ENCODE measurements at places on chromosomes 13 and 19. TPM values are rescaled to one million over a fixed set of nuclear protein-coding genes. Genes with fewer than 3 reads are reported as not detected.

RFX1 gene
- polyA plus RNA-seq = 16.2 TPM

IPO5 gene
- 111 TPM for polyA plus RNA-seq

RAB3A gene
- 342 TPM for polyA plus RNA-seq

SBK2 gene
- polyA plus RNA-seq = not detected

NLRP7 gene
- polyA plus RNA-seq = not detected

CADM4 gene
- 325 TPM for polyA plus RNA-seq

OR7D4 gene
- 0.05 TPM for polyA plus RNA-seq

PDX1 gene
- not detected for polyA plus RNA-seq

OR7C1 gene
- 0.14 TPM for polyA plus RNA-seq

ZNF547 gene
- 8.0 TPM for polyA plus RNA-seq

ZNF471 gene
- polyA plus RNA-seq = 19.5 TPM

ZIM2 gene
- polyA plus RNA-seq = 6.5 TPM

DCT gene
- 0.41 TPM for polyA plus RNA-seq

Data from spinal cord (tissue), 10 donors.